Posterior cingulate gyrus (tissue), 11 donors: ENCODE measurements at places on chromosomes 11 and 22.

DNA sequence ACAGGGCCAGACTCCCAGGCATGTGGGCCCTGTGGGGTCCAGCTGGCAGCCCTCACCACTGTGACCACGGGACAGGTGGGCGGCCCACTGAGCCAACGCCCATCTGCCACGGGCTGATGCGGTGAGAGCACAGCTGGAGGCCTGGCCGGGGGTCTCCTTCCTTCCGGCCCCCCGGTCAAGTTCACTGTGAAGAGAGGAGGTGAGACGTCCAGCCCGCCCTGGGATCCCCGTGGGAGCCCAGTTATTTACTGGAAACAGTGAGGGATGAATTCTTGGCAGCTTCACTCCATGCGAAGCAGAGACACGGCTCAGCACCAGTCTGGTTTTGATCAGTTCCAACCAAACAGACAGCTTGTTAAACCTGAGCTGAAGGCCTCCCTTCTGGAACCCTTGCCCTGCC, 38.7 kb downstream of the WNT11 start:
- no peak for DNase-seq

DNA sequence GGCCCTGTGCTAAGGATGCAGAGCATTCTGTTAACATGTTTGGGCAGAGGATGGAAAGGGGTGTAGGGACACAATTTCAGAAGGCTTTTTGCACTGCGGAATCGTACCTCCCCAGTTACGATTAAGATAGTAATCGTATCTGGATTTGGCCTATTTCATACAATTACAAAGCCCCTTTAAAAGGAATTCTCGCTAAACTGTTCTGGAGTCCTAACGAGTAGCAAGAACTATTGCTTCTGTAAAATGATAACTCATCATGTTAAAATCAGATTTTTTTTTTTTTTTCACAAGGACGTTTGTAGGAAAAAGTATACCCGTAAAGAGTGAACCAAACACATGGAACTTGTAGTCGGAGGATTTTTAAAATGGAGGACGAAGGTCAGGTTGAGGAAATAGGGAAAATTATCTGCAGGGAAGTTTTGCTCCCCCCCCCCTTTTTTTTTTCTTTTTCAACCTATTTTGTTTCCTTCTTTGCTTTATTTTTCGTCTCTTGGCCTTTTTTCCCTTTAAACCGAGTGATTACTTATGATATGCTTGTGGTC, 934 bp downstream of the HSD17B12 start:
- DNase-seq: no peak

DNA sequence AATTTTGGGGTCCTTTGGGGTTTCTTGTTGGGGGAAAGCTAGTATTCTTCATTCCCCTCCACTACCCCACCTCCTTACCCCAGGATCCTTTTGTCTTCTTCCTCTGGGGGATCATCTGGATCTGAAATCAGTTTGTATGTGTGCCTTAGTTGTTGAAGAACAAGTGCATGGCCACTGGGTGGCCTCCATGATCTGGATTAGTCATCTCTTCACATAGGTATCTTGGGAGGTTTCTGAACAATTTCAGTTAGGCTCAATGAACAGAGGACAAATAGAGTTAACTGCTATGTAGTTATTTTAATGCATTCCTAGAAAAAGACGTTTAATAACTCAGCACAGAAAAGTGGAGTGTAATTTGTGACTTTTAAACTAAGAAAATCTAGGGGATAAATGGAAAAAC, 7.1 kb upstream of the VWA5A start:
- DNase-seq: no peak

DNA sequence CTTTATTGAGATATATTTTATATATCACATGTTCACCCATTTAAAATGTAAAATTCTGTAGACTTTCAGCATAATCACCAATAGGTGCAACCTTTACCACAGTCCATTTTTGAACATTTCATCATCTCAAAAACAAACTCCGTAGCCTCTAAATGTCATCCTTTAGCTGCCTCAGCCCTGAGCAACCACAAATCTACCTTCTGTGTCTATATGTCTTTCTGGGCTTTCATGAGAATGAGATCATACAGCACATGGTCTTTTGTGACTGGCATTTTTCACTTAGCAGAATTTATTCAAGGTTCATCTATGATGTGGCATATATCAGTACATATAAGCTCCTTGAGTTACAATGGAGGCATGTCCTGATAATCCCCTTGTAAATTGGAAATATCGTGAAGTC, 320.5 kb downstream of the ETS1 start:
- DNase-seq: no peak

DNA sequence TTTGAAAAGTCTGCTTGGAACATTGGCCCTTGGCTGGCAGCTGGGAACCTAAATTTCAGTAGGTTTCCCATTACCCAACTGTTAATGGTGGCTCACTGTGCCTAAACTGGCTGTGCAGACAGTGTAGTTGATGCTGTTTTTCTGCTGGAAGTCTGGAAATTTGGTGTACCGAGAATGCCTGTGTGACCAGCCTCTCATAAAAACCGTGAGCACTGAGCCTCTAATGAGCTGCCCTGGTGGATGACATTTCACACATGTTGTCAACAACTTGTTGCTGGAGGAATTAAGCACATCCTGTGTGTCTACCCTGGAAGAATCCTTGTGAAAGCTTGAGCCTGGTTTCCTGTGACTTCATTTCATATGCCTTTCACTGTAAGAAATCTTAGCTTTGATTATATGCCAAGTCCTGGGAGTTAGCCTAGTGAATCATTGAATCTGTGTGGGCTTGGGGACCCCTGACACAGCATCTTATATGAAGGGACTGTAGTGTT, 131.1 kb downstream of the LDLRAD3 start:
- no peak for DNase-seq
